Left ventricle myocardium superior (tissue), 1 donor: ENCODE measurements at places on chromosomes 5 and 9.

DNA sequence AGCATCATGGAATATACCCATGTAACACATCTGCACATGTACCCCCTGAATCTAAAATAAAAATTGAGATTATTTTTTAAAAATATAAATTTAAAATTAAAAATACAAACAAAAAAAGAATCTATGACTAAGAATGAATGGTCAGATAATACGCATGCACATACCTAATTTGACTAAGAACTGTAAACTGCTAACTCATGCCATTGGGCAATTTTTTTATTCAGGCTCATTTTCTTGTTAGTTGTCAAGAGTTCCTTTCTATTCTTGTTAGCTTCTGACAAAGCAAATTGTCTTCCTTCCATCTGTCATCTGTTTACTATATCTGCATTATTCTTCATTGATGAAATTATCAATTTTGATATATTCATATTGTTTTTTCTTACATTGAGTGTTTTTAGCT is 69.5 kb upstream of the HAND1 start:
- DNase-seq, result no peak

DNA sequence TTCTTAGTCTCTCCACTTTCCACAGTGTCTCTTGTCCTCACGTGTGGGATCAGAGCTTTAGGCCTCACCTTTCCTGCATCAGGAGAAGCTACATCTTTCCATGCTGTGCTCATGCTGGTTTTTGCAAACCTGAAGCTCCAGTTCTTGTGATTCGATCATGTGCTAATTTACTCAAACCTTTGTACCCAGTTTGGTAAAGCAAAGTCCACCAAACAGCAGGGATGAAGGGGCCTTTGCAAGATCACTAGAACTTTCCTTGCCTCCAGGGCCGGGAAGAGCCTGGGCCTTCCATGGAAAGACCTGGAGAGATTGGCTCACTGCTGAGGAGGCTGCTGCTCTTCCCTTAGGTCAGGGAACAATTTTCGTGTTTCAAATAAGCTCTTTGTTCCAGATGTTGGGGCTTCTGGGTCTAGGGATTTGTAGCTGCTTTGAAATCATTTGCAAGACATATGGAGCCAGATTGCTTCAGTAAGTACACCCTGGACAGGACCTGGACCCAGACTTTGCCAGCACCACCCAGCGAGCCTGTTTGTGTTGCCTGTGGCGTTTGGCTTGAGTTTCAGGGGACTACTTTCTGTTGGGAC is 18.7 kb upstream of the SPATA31E1 start:
- no peak for DNase-seq

DNA sequence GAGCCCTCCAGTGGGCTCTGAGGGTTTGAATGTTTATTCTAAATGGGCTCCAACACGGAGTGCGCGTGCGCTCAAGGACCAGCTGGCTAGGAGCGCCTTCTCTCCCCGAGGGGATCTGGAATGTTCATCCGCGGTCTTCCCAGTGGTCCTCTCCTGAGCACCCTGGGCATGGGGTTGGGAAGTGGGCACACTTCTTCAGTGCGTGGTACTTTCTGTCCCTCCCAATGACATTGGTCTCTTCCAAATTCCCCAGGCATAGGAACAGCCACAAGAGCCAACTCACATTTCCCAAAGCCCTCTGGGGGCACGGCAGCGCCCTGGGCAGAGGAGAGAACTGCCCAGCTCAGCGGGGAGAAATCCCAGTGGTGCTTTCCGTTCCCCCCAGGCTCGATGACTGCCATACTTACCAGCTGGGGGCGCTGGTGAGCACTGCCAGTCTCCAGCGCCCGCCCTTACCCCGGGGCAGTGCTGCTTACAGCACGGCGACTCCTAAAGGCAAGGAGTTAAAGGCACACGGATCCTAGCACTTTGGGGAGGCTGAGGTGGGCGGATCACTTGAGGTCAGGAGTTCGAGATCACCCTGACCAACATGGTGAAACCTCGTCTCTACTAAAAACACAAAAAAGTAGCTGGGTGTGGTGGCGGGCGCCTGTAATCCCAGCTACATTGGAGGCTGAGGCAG is 29.9 kb upstream of the OBP2B start:
- peak; percentile 78 for DNase-seq

GRCh38 chr5:37520811-37521210 is 141.7 kb downstream of the WDR70 start:
- no peak for DNase-seq

GRCh38 chr5:153713943-153714342 is 223.5 kb downstream of the GRIA1 start:
- DNase-seq, result no peak

DNA sequence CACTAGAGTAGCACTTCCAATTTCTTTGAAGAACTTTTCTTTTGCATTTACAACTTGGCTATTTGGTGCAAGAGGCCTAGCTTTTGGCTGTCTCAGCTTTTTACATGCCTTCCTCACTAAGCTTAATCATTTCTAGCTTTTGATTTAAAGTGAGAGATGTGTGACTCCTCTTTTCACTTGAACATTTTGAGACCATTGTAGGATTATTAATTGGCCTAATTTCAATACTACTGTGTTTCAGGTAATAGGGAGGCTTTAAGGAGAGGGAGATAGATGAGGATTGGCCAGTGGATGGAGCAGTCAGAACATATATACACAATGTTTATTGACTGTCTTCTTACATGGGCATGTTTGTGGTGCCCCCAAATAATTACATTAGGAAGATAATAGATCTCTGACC is 161.7 kb downstream of the GNA14 start:
- DNase-seq, result no peak

GRCh38 chr5:168686837-168687236 is 107.7 kb upstream of the PANK3 start:
- no peak for DNase-seq

- DNase-seq, result peak; percentile 77
These were observed 20.1 kb downstream of the CXXC5 start for GRCh38 chr5:139668064-139668880.

GRCh38 chr5:59174248-59174844 is 591.5 kb downstream of the RAB3C start:
- no peak for DNase-seq

DNA sequence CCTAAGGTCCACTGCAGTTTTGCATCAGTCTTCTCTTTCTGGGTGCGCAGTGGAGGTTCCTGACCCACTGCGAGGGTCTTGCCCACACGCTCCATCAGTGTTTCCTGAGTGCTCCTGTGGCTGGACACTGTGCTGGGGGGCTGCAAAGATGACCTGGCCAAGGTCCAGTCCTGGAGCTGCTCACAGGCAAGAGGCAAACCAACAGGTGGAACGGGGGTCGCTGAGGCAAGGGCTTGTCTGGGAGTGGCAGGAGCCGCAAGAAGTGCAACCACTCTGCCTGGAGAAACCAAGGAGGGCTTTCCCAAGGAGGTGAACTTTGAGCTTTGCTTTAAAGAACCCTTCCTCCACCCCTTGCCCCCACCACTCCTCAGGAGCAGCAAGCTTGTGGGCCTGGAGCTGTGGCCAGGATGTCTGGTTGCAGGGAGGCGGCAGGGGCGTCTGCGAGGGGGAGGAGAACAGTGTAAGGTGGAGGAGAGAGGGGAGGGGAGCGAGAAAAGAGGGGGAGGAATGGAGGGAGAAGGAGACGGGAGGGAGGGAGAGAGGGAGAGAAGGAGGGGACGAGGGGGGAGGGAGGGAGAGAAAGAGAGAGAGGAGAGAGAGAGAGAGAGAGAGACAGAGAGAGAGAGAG is 444 bp upstream of the CPLX2 start:
- DNase-seq, result no peak

DNA sequence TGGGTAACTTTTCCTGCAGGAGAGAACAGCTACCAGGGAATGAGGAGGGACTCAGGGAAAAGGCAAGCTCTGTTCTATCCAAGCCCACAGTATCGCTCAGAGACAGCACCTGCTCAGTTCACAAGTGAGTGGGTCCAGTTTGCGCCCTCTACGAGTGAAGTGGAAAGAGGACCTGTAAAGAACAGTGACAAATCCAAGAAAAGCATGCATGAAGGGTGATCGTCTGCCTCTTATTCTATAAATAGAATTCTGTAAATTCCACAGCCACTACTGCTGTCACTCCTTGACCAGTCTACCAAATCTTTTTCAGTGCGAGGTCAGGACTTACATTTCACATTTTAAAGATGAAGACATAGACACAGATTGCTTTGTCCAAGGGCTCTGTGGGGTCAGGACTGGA is 117.5 kb downstream of the ENTREP1 start:
- no peak for DNase-seq

DNA sequence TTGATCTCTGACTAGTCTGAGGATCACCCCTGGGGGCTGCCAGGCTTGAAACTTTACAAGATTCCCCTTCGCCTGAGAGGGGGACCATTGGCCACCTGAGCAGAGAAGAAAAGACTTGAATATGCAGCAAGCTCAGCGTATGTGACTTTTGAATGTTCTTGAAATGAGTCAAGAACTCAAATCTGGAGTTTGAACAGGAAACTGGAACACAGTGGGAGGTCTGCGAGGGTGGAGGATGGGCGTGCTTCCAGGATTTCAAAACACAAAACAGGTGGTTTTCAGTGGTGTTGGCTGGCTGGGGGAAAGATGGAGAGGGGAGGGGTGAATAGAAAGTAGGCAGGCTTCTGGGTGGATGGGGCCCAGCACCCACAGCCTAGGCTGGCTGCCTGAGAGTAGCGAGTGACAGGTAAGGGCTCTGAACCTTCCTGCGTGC is 40.6 kb downstream of the TMEM174 start:
- DNase-seq, result no peak

GRCh38 chr9:137243626-137244485 is 2.8 kb downstream of the TUBB4B start:
- no peak for DNase-seq

DNA sequence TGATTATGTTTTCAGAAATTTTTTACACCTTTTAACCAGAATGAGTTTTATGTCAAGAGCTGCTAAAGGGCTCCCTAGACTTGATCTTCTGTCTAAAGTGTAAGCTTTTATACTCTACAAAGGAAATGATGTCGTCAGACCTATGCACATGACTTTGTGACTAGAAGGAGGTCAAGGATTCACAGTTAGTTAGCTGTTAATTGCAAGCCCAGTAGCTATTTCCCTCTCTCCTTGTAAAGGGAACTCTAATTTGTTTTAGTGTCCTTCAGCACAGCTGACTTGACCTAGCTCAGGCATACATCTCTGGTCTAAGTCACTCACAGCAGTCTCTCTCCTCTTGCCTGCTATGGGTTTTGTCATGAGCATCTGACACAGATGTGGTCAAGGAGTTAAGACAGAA is 173.5 kb upstream of the NREP start:
- no peak for DNase-seq

DNA sequence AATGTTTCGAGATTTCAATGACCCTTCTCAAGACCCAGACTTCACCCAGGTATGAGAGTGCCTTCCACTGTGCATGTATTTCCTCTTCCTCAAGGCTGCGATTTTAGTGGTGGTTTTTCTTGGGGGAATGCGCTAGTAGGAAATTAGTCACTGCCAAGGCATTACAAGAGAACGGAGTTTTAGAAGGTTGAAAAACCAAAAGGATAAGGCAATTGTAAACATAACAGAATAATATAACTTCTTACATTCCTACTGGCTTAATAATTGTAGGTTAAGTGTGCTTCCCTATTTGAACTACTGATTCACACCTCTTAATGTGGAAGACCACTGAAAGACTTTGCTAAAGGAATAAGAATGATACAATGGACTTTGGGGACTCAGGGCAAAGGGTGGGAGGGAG is 38.9 kb downstream of the ACO1 start:
- DNase-seq, result no peak

DNA sequence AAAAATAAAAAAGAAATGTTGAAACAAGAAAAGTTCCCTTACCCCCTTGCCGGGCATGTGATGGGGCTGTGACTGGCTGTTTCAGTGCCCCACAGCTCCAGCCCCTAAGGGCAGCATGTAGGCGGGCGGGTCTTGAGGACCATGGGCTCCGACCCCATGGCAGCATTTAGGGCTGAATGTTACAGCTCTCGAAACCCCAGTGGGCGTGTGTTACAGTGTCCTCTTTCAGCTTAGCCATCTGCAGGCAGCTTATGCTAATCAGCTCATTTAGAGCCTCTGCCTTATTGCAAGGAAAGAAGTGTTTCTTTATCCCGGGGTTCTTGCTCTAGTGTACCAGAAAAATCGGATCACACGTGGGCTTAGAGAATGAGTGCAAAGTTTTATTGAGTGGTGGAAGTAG is 497.4 kb upstream of the CYLC2 start:
- no peak for DNase-seq

GRCh38 chr5:127010362-127010761 is 20.0 kb downstream of the MARCHF3 start:
- no peak for DNase-seq

DNA sequence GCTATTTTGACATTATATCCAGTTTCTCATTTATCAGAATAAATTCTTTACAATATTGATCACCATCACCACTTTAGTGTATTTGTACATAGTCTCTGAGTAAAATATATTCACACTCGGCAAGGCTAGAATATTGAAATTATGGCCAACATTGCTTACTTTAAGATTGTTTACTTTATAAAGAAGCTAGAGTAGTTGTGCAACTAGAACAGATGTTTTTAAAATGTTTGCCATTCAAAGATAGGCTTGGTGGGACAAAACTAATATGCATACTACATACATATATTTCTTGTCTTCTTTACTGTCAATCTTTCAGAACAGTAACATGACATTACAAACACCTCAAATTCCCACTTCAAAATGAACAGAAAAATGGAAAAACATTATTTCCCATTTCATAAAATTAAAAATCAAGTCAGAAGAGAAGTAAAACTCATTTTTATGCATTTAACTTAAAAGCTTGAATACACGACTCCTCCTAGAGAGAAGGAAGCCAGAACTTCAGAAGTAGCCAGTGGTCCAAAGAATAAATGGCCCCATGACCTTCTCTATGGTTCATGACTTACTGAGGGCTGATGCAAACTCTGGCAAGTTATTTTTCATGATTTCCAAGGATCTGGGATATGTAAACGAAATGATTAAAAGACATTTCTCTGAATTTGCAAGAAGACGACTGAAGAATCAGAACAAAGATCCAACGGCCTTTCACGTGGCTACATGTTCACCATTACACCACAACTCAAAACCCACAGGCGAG is 14.1 kb downstream of the MTX3 start:
- no peak for DNase-seq

DNA sequence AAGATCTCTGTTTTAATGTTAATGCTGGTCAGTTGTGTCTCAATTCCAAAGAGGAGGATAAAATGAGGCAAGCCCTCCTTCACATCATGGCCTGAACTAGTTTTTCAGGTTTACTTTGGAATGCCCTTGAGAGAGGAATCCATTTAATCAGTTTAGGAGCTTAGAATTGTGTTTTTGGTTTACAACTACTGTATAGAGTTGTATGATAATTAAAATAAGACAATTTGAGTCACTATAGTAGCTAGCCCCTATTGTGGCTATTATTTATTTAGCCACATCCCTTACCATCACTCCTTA is 107.8 kb upstream of the PRLR start:
- DNase-seq, result no peak

- no peak for DNase-seq
These were observed 85.4 kb upstream of the EQTN start for GRCh38 chr9:27382308-27382707.

- DNase-seq, result no peak
These were observed 86.0 kb downstream of the UHRF2 start for GRCh38 chr9:6498982-6499381.

- no peak for DNase-seq
These were observed 731.4 kb upstream of the RIOK2 start for GRCh38 chr5:97914483-97914882.

GRCh38 chr9:84900421-84900820 is 230.9 kb downstream of the NTRK2 start:
- no peak for DNase-seq
